T-helper 17 cell (primary cell): ENCODE measurements at places on chromosomes 16 and 17. TPM values are rescaled to one million over a fixed set of nuclear protein-coding genes. Genes with fewer than 3 reads are reported as not detected.
A peak's percentile ranks its signal among the peaks of the same experiment; 100 is the strongest.

- H3K4me3 ChIP-seq: no peak overlapping the region
- H3K4me1 ChIP-seq: peaks cover 14% of the 10 kb centered on the region
- no peak overlapping the region for H3K27ac ChIP-seq
- peaks cover 4% of the 10 kb centered on the region for H3K36me3 ChIP-seq
These were observed 3.2 kb downstream of the SPG7 start for GRCh38 chr16:89511374-89511773.

DNA sequence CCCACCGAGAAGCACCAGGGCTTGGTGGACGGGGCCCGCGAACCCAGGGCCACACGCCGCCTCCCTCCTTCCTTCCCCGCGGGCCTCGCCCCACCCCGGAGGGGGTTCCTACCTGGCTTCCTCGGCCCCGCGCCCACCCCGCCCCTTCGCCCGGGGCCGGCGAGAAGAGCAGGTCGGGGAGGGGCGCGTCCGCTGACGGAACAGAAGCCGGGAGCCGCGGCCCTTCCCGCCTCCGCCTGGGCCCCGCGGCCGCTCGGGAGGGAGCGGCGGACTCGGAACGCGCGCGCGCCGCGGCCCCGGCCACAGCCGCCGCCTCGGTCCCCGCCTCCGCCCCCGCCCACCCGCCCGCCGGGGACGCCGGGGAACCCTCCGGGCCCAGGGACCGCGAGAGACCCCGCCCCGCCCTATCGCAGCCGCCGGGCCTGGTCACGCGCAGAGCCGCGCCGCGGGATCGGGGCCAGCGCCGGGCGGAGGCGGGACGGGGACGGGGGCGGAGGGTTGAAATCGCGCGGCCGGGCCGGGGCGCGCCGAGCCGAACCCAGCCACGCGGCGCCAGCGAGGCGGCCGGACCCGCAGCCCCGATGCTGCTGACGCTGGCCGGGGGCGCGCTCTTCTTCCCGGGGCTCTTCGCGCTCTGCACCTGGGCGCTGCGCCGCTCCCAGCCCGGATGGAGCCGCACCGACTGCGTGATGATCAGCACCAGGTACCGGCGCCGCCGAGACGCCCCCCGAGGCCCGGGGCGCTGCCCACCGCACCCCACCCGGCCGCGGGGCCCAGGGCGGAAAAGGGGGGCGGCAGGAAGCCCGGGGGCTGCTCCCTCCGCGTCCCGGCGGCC, at the start of gene TLCD3A:
TLCD3A (plus strand) TSS at position 530 of the 835 bp plus-strand sequence; CDS start at position 582, 52 bp downstream.
- H3K4me3 ChIP-seq: peak within 1 kb of the TSS; percentile 87
- DNase-seq: peak; percentile 51
- H3K27me3 ChIP-seq: no peaks in the 10 kb centered on the region
- no peaks in the 10 kb centered on the region for H3K4me1 ChIP-seq

DNA sequence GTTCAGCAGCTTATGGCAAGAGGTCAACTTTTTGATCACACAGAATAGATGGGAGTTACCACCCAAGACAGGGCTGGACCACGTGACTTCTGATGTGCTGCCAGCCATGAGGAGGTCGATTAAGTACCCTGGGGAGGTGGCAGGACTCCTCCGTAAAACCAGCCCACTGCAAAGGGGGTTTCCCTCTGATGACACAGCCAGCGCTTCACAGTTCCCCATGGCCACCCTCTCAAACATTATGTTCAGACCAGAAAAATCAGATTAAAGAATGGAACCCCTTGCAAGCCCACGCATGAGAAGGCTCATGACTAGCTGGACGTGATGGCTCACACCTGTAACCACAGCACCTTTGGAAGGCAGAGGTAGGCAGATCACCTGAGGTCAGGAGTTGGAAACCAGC, 222.9 kb downstream of the CPPED1 start:
- H3K36me3 ChIP-seq: no peaks in the 10 kb centered on the region
- no peak overlapping the region for H3K27ac ChIP-seq
- no peaks in the 10 kb centered on the region for H3K4me1 ChIP-seq
- no peak for DNase-seq

DNA sequence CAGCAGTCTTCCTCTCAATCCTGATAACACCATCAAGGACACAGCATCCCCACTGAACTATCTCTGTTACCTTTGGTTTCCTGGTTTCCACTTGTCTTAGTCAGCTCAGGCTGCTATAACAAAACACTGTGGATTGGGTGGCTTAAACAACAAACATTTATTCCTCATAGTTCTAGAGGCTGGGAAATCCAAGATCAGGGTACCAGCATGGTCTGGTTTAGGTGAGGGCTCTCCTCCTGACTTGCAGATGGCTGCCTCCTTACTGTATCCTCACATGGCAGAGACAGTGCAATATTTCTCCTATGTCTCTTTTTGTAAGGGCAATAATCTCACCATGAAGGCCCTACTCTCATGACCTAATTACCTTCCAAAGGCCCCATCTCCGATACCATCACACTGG, 103.2 kb upstream of the AXIN2 start:
- H3K4me3 ChIP-seq: no peak overlapping the region
- H3K4me1 ChIP-seq: peaks cover 2% of the 10 kb centered on the region
- no peak overlapping the region for H3K27ac ChIP-seq

- no peak for DNase-seq
- no peaks in the 10 kb centered on the region for H3K36me3 ChIP-seq
- H3K4me3 ChIP-seq: no peak overlapping the region
- H3K27ac ChIP-seq: no peak overlapping the region
These were observed 67.3 kb downstream of the RBFOX3 start for GRCh38 chr17:79543531-79543930.

Gene CA4
- not detected for total RNA-seq

Gene ALOX15B
- not detected for total RNA-seq

- DNase-seq: no peak
- H3K4me1 ChIP-seq: peaks cover 4% of the 10 kb centered on the region
- H3K27me3 ChIP-seq: no peaks in the 10 kb centered on the region
- H3K4me3 ChIP-seq: no peak overlapping the region
- H3K27ac ChIP-seq: peak overlapping the region; percentile 9
- no peaks in the 10 kb centered on the region for H3K36me3 ChIP-seq
These were observed 86.4 kb downstream of the TEX14 start for GRCh38 chr17:58605470-58605869.

DNA sequence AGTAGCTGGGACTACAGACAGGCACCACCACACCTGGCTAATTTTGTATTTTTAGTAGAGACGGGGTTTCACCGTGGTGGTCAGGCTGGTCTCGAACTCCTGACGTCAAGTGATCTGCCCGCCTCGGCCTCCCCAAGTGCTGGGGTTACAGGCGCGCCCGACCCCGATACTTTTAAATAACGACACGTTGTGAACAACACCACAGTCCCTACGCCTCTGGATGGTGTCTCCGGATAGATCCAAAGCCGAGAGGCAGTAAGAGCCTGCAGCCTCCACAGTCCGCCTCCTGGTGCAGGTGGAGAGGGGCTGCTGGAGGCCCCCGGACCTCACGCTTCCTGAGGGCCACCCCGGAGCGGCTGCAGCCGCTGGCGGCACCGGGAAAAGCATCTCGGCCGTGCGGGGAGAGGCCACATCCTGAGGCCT, 741 bp upstream of the TLCD3A start:
- no peaks in the 10 kb centered on the region for H3K36me3 ChIP-seq
- peaks cover 4% of the 10 kb centered on the region for H3K27me3 ChIP-seq
- H3K4me1 ChIP-seq: no peaks in the 10 kb centered on the region

DNA sequence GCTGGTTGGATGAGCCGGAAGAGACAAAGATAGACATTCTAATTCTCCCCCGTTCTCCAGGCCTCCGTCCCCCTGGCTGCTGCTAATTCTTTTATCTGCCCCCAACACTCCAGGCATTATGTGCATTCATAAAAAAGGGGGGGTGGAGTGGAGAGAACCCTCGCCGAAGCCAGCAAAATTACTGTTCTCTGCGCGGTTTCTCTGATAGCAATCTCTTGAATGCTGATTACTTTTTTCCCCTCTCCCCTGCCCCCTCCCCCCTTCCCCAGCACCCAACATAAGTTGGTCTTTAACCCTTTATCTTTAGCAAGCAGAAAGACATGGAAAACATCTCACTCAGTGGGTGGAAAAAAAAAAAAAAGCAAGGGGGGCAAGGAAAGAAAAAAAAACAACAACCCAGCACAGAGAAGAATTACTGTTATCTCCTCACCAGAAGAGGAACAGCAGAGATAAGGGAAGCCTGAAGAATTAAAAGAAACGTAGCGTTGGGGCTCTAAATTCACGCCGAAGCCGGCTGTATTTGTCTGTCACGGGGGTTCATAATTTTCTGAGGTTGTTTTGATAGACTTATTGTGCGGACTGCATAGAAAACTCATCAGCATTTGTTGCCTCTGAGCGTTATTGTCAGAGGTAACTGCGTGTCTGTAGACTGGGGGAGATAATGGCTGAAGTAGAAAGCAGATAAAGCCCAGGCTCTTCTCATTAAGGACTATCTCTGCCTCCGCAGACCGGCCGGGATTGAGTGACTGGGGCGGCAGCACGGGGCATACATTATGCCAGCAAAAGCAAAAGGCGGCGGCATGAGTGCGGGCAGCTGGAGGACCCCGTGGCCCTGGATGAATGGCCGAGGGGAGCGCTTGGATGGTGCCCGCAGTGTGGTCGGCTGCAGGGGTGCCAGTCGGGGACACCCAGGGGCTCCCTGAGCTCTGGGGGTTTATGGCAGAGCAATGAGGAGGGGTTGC, 126.9 kb downstream of the MRM1 start:
- DNase-seq: no peak
- peak overlapping the region; percentile 72 for H3K4me3 ChIP-seq
- peaks cover 4% of the 10 kb centered on the region for H3K36me3 ChIP-seq
- H3K4me1 ChIP-seq: peaks cover 56% of the 10 kb centered on the region
- H3K27ac ChIP-seq: peak overlapping the region; percentile 95

GRCh38 chr17:2363851-2364762, 26.8 kb downstream of the SGSM2 start:
- H3K27ac ChIP-seq: no peak overlapping the region
- no peaks in the 10 kb centered on the region for H3K27me3 ChIP-seq
- peaks cover 3% of the 10 kb centered on the region for H3K4me1 ChIP-seq
- H3K36me3 ChIP-seq: peaks cover 3% of the 10 kb centered on the region
- no peak overlapping the region for H3K4me3 ChIP-seq
- DNase-seq: no peak

GRCh38 chr16:68993456-68993855, 112.0 kb upstream of the HAS3 start:
- no peak overlapping the region for H3K4me3 ChIP-seq
- no peaks in the 10 kb centered on the region for H3K36me3 ChIP-seq
- no peak for DNase-seq
- H3K27me3 ChIP-seq: no peaks in the 10 kb centered on the region
- no peak overlapping the region for H3K27ac ChIP-seq

Gene TMEM107
- 33.9 TPM for total RNA-seq

Gene SLC5A11
- not detected for total RNA-seq

- H3K4me1 ChIP-seq: peaks cover 16% of the 10 kb centered on the region
- H3K27ac ChIP-seq: no peak overlapping the region
- no peaks in the 10 kb centered on the region for H3K27me3 ChIP-seq
- DNase-seq: no peak
These were observed 10.1 kb downstream of the CA10 start for GRCh38 chr17:52148288-52148968.

DNA sequence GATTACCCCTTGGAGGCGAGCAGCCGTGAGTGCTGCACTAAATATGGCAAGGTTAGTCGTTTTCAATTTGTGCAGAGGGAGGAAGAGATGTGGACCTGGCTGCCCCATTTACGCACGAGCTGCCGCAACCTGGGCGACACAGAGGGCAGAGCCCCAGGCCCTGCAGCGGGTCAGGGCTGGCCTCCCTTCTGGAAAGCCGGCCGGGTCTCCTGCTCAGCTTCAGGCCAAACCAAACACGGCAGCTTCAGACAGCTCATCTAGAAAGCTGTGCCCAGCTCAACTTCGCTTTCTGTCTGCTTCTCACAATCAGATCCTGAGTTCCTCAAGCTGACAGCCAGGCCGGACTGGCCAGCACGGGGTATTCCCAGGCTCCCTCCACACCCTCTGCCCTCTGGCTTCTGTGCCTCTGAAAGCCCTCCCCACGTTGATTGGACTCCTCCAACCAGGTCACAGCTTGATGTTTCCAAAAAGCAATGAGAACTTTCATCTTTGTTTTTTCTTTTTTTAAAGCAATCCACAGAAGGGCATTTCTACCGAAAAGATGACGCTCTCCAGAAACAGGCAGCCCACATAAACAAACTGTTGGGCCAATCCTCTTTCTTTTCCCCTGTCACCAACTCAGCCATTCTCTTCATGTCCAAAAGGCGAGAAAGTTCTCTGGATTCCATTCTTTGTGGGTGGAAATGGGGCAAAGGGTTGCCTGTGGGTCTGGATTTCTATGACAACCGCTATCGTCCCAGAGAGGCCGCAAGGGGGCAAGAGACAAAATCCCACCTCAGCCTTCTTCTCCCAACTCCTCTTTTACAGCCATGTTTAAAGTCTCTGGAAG, 189.0 kb downstream of the ZFHX3 start:
- no peak overlapping the region for H3K4me3 ChIP-seq
- H3K27ac ChIP-seq: no peak overlapping the region
- DNase-seq: no peak
- no peaks in the 10 kb centered on the region for H3K36me3 ChIP-seq

Gene CYGB
- total RNA-seq: not detected

DNA sequence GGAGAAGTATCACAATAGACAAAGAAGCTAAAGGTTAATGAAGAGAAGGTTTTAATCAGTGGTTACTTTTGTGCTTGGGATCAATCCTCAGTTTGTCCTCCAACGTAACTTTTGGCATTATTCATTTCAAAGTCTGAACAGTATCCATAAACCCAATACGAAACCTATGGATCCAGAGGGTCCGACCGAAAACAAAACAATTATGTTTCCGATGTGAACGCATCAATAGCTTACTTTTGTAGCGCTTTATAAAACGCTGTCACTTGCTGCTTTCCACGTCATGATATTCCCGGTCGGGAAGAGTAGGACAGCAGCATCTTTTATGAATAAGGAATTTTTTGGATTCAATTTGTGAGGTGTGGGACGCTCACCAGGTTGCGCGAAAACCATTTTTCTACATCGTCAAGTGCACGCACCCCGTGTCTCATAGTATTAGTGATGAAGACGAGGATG, 383.8 kb downstream of the ZFHX3 start:
- H3K4me3 ChIP-seq: peak overlapping the region; percentile 100
- peaks cover under 1% of the 10 kb centered on the region for H3K36me3 ChIP-seq
- H3K4me1 ChIP-seq: peaks cover 13% of the 10 kb centered on the region
- no peak for DNase-seq
- peak overlapping the region; percentile 95 for H3K27ac ChIP-seq
- peaks cover 5% of the 10 kb centered on the region for H3K27me3 ChIP-seq

DNA sequence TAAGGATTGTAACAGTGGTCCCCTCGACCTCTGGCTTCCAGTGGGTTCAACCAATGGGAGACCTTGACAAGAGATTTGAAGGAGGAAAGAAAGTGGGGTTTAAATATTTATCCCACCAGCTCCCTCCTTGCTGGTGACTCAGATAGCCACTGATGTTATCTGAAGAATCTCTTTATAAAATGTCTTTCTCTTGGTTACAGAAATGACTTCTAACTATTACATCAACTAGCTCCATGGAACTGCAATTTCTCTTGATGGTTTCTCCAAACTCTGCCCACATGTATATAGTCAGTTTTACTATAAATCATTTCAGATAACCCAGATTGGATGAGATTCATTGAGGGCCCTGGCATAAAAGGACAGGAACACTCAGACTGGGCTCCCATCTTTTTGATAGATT, 920.2 kb upstream of the SOX9 start:
- H3K36me3 ChIP-seq: no peaks in the 10 kb centered on the region
- no peaks in the 10 kb centered on the region for H3K27me3 ChIP-seq
- H3K4me1 ChIP-seq: no peaks in the 10 kb centered on the region
- no peak for DNase-seq
- no peak overlapping the region for H3K4me3 ChIP-seq
- no peak overlapping the region for H3K27ac ChIP-seq

Gene TRIM47
- 9.4 TPM for total RNA-seq

- peaks cover 2% of the 10 kb centered on the region for H3K36me3 ChIP-seq
- H3K27ac ChIP-seq: no peak overlapping the region
These were observed 5.9 kb upstream of the FAAP100 start for GRCh38 chr17:81558115-81558468.
